NCI-H2029 (cell line): ENCODE measurements at places on chromosomes 3 and 15.

DNA sequence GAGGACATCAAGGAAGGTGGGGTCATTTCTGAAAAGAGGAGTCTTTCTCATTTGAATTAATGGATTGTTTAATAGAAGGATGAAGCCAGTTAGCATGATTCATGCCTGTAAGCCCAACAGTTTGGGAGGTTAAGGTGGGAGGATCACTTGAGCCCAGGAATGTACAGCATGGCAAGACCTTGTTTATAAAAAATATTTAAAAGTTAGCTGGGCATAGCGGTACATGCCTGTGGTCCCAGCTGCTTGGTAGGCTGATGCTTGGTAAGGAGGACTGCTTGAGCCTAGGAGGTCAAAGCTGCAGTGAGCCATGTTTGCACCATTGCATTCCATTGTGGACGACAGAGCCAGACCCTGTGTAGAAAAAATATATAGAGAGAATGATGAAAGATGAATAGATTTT, 165.5 kb downstream of the ALCAM start:
- DNase-seq: no peak

DNA sequence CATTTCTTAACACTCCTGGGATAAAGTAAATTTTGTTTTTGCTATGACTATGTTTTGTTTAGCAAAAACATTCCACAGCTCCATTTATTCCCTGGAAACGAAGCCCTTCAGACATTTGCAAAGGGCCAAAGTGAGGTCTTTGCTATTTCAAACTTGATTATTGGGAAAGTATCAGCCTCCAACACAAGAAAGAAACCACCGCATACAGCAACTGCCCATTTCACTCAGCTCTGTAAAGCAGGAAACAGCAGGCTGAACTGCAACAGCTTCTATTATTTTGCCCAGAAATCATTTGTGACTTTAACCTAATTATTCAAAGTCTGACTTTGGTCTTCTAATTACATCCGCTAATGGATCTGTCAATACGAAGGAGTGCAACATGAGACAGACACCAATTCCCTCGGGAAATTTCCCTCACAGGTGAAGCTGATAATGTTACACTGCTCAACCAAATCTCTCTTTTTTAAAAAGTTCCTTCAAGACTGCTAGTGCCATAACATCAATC, 72.1 kb downstream of the RFTN1 start:
- peak; percentile 40 for DNase-seq

GRCh38 chr3:45204136-45204535, 22.0 kb downstream of the TMEM158 start:
- DNase-seq: no peak

- no peak for DNase-seq
These were observed 29.2 kb upstream of the CCDC174 start for GRCh38 chr3:14622368-14622767.

GRCh38 chr3:101143012-101143411, 149.8 kb upstream of the ABI3BP start:
- no peak for DNase-seq

DNA sequence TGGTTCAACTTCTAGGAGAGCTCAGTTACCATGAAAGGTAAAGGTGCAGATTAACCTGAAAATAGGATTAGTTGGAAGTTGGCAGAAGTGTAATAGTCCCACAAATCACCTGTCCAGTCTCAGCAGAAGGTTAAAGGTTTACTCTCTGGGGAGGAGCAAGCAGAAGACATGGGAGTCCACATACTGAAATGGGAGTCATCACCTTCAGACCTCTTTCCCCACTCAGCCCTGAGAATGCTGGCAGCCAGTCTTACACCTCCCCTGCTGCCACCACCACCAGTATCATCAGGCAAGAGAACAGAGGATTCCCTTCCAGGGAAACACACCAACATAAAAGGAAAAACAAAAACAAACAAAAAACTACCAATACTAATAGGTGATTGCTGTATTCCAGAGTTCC, 13.8 kb upstream of the PLA2G4D start:
- no peak for DNase-seq

DNA sequence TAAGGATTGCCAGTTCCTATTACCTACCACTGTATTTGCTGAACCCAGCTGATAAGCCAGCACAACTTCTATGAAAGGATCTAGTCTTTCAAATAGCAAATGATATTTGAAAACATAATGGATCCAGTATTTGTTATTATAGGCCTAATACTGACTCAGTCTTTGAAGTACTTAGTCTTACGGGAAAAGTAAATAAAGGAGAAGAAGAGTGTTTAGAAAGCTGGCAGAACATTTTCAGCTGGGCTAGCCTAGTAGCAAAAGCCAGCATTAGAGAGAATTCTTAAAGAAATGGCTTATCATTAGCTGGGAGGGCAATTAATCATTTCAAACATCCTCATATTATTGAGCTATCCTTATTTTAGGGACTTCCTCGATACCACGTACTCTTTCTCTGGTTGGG, 101.4 kb upstream of the GOLIM4 start:
- DNase-seq: no peak

GRCh38 chr3:168117059-168117458, 21.3 kb upstream of the GOLIM4 start:
- peak; percentile 44 for DNase-seq

- DNase-seq: no peak
These were observed 1298.5 kb downstream of the ROBO2 start for GRCh38 chr3:78338405-78338804.

- DNase-seq: no peak
These were observed 230.4 kb upstream of the BHLHE40 start for GRCh38 chr3:4748701-4749378.
